ENCODE measurements at places on chromosomes 2 and 18.

DNA sequence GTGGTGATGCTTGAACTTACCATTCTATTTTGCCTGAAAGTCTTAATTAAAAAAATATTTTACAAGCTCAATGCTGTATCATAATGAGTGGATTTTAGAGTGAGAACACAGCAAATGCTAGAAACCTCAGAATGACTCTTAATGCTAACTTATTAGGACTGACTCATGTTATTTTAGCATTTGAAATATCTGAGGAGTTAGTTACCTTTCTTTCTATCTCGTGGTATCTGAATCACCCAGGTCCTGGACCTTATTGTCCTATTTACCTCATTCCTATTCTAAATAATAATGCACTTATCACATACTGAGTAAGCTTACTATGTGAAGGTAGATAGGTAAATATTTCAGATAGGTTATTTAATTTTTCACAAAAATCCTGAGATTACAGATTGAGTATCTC, 70.7 kb downstream of the SOS1 start:
- no peak for DNase-seq

GRCh38 chr2:147977679-147978078, 42.9 kb downstream of the ORC4 start:
- DNase-seq: no peak

- no peak for DNase-seq
Measured at GRCh38 chr2:31522786-31523185, 58.0 kb downstream of the SRD5A2 start.

DNA sequence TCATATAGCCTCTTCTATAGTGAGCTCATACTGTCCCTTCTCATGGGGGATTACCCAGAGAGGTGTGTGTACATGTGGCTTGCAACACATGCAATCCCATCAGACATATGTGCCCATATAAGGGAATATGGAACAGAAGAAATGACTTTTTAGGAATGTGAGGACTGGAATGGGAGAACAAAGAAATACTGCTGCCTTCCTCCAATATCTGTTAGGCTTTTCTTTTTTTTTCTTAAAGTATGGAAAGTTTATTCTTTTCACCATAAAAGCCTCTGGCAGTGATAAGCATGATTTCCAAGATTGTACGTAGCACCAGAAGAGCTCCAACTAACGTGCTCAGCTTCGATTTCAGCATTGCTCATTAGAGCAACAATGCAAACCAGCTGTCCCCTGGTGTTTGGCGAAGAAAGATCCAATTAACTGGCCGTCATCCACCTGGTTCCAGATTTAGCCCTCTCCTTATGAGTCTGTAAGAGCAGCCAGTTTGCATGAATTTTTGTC, 113.6 kb downstream of the ADCYAP1 start:
- DNase-seq: no peak

DNA sequence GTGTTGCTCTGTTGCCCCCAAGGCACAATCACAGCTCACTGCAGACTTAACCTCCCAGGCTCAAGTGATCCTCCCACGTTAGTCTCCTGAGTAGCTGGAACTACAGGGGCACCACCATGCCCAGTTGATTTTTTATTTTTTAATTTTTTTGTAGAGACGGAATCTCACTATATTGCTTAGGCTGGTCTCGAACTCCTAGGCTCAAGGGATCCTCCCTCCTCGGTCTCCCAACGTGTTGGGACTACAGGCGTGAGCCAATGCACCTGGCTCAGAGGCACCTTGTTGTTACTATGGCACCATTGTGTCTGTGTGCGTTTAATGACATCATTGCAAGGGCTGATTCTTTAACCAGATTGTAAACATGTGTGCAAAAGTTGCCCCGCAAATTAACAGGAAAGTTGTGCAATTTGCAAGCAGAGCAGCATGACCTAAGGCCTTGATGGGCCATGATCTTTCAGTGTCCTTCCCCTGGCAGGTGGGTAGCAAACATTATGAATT, 22.6 kb downstream of the TCF23 start:
- no peak for DNase-seq

DNA sequence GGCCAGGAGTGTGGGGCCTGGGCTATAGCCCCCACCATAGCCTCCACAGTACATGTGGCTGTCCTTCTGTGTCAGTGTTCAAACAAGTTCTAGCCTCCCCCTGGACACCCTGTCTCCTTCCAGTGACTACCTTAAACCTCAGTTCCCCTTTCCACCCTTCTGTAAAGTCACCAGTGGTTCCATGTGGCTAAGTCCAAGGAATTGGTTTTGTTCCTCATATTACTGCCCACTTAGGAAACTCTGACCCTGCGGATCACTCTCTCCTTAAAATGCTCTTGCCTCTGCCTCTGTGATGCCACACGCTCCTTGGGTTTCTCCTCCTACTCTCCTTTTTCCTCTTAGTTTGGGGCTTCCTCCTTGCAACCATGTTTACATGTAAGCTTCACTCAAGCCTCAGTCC, 27.8 kb upstream of the REL start:
- DNase-seq: no peak

GRCh38 chr2:69188182-69188900, 175.4 kb downstream of the ANTXR1 start:
- peak; percentile 5 for DNase-seq

DNA sequence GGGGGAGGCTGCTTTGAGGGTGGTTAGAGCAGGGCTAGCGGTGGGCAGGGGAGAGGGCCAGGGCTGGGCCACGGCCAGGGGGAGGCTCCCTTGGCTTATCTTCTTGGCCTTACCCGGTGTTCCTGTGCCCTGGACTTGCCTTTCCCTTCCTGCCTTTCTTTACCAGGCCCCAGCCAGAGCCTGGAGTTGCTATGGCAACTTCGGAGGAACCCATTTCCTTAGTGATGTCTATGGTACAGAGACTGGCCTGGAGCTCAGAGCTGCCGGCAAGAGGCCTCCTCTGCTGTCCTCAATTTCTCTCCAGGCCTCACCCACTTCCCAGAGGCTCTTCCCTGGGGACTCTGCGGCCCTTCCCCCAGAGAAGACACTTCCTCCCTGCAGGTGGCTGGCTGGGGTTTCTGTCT, 11.5 kb downstream of the SPEG start:
- DNase-seq: peak; percentile 14

- DNase-seq: no peak
Measured at GRCh38 chr2:118124288-118124891, 36.1 kb downstream of the INSIG2 start.

GRCh38 chr2:28835781-28836180, 25.1 kb downstream of the SPDYA start:
- peak; percentile 52 for DNase-seq

Data from RPMI8226 (cell line).